Kidney epithelial cell (primary cell): ENCODE measurements at places on chromosomes 3 and 15. TPM values are rescaled to one million over a fixed set of nuclear protein-coding genes. Genes with fewer than 3 reads are reported as not detected.

GRCh38 chr3:69324362-69325025 is 61.4 kb downstream of the FRMD4B start:
- no peak for DNase-seq

The ROPN1 gene
- not detected in 2 replicates for total RNA-seq

- DNase-seq = peak; percentile 43
These were observed 36.9 kb upstream of the HERC1 start for GRCh38 chr15:63870487-63871209.

GRCh38 chr15:85485956-85486567 is 105.7 kb downstream of the AKAP13 start:
- DNase-seq = no peak

DNA sequence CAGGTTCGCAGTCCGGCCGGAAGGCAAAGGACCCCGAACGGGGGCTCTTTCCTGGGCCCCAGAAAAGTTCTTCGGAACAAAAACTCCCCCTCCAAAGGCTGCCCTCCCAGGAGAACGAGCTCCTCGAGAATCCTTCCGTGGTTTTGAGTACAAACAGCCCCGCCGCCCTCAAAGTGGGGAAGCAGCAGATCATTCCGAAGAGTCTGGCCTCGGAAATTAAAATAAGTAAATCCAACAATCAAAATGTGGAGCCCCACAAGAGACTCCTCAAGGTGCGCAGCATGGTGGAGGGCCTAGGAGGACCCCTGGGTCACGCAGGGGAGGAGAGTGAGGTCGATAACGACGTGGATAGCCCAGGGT is 1.3 kb downstream of the ARHGEF26 start:
- no peak for DNase-seq

DNA sequence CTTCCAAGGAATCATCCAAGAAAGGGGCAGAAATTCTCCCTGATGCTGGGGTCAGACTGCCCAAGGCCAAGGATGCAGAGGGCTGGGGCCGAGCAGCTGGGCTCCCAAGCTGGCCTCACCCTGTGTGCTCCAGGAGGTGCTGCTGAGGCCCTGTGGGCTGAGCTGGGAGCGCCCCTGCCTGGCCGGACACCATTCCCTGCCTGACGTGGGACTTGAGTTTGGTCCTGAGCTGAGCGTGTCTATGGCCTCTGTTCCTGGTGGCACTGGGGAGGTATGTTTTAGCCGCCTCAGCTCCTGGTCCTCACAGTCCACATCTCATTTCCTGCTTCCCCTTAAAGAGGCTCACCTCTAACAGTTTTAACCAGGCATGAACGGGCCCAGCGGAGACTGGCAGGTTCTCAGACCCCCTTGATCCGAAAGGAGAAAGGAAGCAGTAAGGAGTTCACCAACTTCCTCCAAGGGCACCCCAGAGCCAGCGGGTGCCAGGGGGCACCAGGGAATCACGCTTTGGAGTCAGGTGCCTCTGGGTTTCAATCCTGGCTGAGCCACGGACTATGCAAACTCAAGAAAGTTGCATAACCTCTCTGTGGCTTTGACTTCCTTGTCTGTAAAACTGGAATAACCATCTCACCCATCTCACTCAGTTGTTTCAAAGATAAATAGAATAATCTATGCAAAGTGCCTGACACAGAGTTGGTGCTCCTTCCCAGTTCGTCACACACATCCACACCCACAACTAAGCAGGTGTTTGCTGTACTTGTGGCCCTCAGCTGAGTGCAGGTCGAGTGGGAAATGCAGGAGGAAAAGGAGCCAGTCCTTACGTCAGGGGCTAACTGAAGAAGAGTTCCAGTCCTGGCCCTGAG is 48.6 kb downstream of the SLC12A8 start:
- DNase-seq = no peak

DNA sequence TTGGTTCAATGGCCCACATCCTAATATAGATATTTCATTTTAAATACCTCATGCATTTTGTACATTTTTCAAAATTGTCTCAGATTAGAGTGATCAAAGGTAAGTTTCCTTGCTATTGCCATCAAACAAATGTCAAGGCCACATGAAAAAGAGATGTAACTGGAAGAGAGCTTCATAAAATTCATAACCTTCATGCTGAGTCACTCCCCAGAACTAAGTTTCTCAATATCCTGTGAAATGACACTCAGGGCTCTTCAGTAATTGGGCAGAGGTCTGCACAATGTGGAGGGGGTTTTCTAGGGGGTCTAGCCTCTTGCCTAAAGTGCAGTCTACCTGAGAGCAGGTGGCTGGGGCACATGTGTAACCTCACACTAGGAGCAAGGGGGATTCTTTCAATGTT is 152.2 kb upstream of the SLC2A2 start:
- DNase-seq = no peak

The CHRD gene
- total RNA-seq = under 0.01 and 1.0 TPM in 2 replicates

- no peak for DNase-seq
These were observed 5.4 kb downstream of the SOX14 start for GRCh38 chr3:137769322-137770065.

DNA sequence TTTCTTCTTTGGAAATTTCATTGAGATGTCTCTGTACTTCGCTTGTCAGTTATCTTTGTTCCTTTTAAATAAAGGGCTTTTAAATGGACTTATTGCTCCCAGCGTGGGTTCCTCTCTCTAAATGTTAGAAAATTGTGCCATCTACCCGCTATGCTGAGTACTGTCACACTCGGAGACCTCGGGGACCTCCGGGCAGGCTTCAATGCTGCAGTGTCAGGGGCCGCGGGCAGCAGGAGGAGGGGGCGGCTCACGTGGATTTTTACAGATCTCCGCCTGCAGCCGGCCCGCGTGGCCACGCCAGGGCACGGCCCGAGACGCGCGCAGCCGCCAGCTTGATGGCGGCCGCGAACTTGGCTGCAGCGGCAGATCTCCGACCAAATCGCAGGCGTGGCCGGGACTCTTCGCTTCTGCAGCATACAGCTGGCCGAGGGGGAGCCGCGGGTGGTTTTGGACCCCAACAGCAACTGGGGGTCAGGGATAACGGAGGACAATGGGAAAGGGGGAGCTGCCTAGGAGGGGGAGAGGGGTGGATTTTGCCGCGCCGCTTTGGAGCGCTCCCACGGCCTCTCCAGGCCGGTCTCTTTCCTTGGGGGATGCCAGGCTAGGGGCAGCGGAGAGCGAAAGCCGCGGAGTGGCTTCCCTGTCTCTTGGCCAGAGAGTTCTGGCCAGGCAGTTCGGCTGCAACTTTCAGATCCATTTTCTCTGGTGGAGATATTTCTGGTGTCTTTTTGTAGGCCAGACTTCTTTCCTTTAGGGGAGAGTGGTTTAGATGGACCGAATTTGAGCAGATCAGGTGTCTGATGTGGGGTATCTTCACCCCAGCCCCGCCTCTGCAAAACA is 15.3 kb downstream of the NR2F2 start:
- no peak for DNase-seq

The C3orf85 gene
- not detected in 2 replicates for total RNA-seq

GRCh38 chr3:118400886-118401285 is 633.8 kb downstream of the IGSF11 start:
- DNase-seq = no peak

The ADAMTS9 gene
- 211 and 217 TPM in 2 replicates for total RNA-seq

DNA sequence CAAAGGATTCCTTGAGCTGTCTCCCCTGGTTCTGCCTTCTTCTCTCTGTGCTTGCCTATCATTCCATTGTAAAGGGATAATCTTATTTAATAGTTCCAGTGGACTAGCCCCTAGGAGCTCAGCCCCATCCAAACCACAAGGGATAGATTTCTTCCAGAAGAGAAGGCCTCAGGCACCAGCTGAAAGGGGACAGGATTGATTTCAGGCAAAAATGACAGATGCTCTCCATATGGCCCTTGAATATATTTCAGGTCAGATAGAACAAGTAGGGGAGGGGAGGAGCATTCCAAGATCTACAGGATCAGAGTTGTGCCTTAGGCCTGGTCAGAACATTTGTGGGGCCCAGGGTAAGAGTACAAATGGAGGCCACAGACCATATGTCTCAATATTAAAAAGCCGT is 85.3 kb downstream of the RPLP1 start:
- DNase-seq = no peak

The C15orf39 gene
- 26.8 and 34.8 TPM in 2 replicates for total RNA-seq

The SEMA5B gene
- total RNA-seq = 0.21 TPM in 1 of 2 replicates, not detected in the other

DNA sequence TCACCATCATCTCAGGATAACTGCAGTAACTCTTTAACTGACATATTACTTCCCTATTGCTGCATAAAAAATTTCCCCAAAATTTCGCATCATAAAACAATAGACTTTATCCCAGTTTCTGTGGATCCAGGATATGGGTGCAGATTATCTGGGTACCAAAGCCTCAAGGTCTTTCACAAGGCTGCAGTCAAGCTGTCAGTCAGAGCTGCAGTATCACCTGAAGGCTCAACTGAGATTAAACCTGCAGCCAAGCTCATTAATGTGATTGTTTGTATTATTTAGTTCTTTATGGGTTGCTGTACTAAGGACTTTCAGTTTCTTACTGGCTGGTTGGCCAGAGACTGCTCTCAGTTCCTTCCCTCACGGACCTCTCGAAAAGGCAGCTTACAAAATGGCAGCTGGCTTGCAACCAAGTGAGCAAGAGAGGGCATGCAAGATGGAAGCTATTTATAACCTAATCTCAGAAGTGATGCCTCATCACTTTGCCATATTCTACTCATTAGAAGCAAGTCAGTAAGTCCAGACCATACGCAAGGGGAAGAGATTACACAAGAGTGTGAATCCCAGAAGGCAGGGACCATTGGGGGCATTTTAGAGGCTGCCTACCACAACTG is 54.9 kb downstream of the DCUN1D1 start:
- DNase-seq = no peak

The NUSAP1 gene
- 15.1 and 21.3 TPM in 2 replicates for total RNA-seq

DNA sequence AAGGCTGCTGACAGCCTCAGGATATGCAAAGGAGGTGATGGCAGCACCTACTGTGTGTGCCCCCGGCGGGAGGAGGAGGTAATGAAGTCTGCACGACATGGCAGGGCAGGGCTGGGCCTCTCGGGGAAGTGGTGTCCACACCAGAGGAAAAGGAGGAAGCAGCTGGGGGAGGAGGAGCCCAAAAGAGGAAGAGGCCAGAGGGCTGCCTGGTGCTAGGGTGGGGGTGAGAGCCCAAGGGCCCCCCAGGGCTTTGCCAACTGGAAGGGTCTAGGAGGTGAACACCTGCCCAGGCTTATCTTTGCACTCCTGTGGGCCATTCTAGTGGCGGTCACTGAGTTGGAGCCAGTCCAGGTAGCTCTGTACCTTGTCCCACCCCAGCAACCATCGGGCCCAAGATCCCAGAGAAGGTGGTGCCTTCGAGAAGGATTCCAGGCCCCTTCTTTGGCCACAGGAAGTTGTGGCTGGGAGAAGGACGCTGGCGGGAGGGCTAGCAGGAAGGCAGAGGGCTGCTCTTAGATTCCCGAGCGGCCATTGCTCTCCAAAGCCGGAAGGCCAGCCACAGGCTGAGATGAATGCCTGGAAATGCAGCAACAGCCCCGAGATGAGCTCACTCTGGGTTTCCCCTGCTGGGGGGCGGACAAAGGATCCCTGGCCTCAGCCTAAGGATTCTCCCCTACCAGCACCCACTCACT is 7.0 kb downstream of the GNAI2 start:
- no peak for DNase-seq

DNA sequence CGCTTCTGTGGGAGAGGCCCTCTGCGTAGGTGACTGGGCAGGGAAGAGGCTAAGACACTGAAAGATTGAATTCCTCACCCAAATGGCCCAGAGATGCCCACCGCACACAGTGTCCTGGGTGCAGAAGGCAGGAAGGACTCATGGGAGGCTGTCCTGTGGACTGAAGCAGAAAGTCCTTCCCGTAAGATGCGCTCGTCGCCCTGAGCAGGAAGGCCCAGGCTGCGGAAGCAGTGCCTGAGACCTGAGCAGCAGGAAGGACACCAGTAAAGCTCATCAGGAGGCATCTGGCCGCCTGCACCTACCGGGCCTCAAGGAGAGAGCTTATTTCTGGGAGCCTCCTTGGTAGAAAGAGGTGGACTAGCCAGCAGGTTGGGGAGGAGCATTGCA is 3.3 kb downstream of the PAK6 start:
- DNase-seq = no peak

DNA sequence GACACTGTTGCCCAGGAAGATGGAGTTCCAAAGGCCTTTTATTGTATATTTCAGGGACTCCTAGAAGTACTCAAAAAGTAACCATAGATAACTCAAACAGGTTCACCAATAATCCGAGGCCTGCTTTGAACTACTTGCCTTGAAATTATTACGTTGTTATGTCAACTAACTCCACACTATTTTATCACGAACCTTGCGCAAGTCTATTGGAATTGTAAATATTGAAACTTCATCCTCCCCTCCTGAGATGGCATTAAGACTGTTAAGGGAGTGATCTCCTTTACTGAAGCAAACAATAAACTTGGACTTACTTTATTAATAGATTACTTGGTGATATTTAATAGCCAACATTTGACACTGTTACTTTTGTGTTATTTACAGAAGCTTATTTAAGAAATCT is 199.6 kb upstream of the GADL1 start:
- no peak for DNase-seq

DNA sequence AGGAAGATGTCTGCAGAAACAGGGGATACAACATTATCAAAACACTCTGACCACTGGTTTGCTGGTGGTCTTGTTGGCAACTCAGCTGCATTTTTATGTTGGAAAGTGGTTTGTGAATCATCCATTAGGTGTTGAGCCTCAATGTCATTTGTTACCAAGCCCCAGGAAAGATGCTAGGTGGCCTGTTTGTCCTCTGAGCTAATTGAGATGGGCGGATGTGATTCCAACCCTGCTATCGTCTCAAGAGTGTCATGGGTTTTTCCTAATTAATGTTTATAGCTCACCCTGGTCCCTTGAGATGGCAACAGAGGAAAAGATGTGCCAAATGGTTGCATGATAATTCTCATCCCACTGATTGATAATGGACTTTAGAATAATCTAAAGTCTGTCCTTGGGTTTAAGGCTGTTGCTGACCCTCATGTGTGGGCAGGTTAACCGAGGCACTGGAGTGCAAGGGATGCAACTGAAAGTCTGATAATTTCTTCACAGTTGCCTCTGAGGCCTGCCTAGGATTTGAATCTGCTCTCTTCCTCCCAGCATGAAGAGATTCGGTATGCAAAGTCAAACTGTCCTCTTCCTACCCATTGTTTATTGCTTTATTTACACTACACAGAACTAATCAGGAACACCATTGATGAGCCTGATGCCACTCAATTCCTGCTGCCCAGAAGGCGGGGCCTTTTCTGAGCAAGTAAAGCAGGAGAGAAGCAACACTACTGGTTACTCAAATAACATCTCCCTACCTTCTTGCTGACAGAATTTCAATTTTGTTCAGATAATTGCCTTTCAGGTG is 166.2 kb upstream of the TBC1D5 start:
- no peak for DNase-seq

- no peak for DNase-seq
These were observed 4.6 kb downstream of the DPP8 start for GRCh38 chr15:65512807-65513416.

- no peak for DNase-seq
These were observed 88.2 kb downstream of the FAIM start for GRCh38 chr3:138696666-138697370.

The CAMK2N2 gene
- 0.67 and 1.2 TPM in 2 replicates for total RNA-seq
